ENCODE measurements at places on chromosomes 3 and 15.

DNA sequence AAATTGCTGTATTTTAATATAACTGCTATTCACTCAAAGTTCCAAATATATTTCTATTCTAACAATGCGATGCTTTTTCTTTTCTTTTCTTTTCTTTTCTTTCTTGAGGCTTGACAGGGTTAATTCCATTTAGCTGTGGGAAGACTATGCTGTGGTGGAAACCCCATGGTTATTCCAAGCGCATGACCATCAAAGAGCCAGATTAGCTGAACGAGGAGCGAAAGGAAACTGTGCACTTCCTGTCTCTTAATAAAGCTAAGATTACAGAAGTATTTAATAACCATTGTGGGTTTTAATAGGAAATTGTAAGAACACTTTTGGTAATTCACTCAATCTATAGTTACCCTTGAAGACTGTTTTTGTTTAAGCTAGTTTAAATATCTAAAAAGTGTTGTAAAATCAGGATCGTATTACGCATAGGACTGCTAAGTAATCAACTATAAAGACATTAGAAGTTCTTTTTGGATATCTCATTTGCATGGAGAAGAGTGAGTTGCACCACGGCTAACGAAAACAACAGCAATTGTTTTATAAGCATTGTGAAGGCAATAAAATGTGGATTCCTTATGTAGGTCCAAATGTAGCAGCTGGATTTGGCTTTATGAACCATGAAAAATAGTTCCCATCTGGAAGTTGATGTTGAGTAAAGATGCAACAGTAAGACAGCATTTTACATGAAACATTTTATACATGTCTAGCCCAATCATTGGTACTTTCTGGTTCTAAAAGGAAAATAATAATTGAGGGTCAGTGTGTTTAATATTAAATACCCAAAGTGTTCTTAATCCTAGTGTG lies 105.4 kb downstream of the ZIC1 start:
- peak; percentile 37 for DNase-seq

GRCh38 chr3:56787784-56788256 lies 13.9 kb downstream of the ARHGEF3 start:
- no peak for DNase-seq

GRCh38 chr3:173538410-173538809 lies 140.9 kb downstream of the NLGN1 start:
- DNase-seq = no peak

DNA sequence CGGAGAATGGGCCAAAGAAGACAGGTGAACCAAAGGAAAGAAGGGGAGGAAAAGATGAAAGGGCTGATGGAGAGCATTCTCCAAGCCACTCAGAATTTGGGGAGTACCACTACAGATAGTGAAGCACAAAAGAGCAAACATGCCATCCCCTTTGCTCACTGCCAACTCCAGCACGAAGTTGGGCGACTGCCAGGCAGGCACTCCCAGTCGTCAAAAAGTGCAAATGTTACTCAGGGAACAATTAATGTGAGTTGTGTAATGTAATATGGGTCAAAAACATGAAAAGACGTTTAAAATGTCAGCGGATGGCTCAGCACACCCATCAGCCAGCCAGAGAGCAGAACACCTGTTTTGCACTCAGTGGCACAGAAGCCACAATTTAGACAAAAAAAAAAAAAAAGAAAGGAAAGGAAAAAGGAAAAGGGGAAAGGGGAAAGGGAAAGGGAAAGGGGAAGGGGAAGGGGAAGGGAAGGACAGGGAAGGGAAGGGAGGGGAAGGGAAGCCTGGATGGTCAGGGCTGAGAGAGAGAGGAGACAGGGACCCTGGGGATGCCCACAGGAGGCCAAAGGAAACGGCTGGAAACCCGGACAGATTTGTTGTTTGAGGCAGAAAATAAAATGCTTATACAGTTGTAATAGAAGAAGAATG lies 82.7 kb downstream of the COL8A1 start:
- no peak for DNase-seq

GRCh38 chr3:128263946-128264345 lies 110.7 kb downstream of the EEFSEC start:
- DNase-seq = no peak

- DNase-seq = peak; percentile 14
Observed at GRCh38 chr3:146189519-146190173, 28.7 kb upstream of the PLOD2 start.

DNA sequence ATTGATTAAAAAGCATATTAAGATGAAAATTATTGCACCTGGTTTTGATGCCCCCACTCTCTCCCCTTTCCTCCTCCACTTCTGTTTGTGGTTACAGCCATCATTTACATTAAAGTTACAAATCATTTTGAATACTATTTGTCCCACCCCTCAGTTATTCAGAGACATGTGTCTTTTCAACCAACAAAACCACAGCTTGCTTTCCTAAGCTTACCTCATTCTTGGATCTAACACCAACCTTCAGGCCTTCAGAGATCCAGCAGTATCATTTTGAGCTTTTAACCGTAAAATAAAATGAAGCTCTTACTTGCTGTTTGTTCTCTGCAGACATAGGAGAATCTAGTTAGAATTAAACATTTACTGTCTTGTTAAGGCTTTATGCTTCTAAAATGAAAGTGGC lies 4.7 kb downstream of the PXYLP1 start:
- DNase-seq = no peak

DNA sequence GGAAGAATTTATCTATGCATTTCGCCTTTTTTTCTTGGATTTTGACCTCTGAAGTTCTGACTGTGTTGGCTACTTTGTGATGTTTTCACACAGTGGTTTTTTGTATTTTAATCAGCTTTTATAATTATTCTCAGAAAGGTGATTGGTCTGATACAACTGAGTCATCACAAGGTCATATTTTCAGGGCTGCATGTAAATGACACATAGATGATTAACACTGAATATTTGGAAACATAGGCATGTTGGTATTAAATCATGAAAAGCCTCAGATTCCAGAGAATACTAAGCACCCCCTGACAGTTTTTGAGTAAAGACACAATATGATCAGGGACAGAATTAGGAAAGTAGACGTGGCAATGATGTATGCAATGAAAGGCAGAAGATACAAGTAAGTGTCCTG lies 175.5 kb upstream of the SLCO3A1 start:
- no peak for DNase-seq

DNA sequence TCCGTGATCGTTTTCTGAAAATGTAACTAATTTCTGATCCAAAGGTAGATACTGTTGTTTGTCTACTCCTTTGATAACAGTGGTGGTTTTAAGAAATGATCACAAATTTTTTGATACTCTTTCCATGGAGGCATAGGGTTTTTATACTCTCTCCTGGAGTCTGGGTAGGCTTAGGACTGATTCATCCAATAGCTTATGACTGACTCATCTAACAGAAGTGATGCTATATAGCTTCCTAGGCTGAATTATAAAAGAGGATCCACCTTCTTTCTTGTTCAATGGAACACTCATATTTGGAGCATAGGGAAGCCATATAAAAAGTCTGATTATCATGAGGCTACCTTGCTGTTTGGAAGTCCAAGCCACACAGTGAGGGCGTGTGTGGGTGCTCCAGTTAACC lies 84.3 kb downstream of the CHST2 start:
- no peak for DNase-seq

- no peak for DNase-seq
Observed at GRCh38 chr3:106168962-106169750, 300.3 kb upstream of the CBLB start.

DNA sequence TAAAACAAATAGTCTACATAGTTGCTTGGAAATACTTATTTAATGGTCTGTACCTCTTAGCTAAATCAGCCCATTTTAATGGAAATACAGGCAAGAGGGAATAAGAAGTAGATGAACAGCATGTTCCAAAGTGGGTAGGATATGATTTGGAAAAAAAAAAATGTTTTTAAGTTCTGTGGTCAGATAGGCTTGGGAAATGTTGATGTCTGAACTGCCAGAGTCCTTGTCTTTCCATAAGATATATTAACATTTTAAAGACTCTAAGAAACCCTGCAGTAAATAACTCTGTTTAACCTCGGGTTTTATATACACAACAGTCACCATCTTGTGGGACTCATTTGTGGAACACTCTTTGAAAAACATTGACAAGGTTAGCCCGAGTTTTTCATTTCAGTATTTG lies 40.0 kb upstream of the PTPN23 start:
- DNase-seq = no peak

DNA sequence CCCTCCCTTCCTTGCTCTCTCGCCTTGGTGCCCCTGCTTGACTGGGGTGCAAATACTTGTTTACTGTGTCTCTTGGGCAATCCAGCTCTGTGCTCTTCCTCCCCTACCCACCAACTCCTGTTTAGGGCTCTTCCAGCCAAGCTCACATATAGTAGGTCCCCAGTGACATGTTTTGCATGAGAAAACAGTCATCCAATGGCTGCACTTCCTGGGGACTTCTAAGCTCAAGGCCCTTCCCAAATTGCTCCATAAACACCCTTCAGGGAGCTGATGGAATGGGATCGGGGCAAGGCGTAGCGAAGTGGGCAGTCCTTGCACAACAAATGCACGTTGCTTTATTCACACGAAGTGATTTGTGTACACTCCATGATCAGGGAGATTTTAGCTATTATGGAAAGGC lies 9.4 kb upstream of the COPG1 start:
- no peak for DNase-seq

- DNase-seq = no peak
Observed at GRCh38 chr15:81292523-81293001, 31.4 kb downstream of the STARD5 start.

DNA sequence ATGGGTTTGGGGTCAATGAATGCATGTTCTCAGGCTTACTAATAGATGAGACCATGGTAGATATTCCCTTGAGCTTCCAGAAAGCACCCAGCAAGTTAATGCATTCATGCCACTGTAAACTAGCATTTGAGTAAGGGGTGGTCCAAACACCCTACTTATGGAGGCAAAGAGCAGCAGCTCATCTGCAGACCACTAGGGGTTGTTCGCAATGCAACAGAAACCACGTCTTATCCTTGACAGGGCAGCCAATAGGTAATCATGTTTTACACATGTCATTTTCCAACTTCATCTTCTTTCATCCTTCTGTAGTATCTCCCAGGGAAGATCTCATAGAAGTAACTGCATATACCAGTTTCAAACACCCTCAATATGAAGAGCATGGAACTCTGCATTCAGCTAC lies 330.2 kb downstream of the RORA start:
- DNase-seq = no peak

- peak; percentile 57 for DNase-seq
Observed at GRCh38 chr3:56251343-56251945, 216.8 kb downstream of the ERC2 start.

DNA sequence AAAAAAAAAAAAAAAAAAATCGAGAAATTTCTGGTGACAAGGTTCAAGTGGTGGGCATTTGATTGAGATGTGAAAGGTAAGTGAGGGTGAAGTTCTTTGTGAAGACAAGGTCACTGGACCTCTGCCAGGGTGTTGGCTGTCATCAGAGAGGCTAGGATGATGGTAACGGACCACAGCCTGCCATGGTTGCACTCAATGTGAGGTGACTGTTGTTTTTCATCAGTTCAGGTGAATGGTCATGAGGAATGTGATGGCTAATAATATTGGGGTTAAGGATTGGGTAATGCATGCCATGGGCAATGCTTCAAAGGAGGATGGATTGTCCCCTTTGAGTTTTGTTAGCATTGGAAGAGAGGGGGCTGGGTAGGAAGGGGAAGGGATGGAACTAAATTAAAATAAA lies 4.3 kb upstream of the ALPK3 start:
- no peak for DNase-seq

GRCh38 chr3:131856171-131856570 lies 178.6 kb downstream of the CPNE4 start:
- no peak for DNase-seq

GRCh38 chr3:89946884-89947283 lies 839.5 kb downstream of the EPHA3 start:
- DNase-seq = no peak

DNA sequence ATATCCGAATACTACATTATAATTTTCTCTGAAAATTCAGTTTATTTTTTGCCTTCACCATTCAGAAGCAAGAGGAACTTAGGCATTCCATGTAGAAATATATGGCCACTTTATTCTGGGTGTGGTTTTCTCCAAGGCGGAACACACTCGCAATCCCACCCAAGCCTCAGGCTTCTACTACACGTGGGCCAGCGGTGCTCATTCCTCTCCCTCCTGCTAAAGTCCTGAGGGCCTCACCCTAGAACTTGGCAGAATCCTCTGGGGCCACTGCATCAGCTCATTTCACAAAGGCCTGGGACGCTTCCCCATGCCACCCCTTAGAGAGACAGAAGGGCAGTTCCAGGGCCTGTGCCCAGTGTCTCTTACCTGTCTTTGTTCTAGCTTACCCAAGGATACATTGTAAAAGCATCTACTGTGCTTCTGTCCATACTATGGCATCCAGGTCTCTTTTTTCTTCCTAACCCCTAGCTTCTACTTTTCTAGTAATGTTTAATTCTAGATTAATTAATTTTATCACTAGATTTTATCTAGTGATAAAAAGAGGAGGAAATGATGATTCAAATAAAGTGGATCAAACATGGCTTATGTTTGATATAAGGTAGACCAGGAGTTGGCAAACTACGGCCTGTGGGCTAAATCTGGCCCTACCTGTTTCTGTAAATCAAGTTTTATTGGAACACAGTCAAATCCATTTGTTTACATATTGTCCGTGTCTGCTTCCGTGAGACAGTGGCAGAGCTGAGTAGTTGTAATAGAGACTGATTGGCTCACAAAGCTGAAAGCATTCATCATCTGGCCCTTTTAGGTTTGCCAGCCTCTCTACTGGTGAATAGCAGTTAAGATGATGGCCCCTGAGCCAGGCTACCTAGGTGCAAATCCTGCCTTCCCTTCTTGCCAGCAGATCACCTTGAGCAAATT lies 29.8 kb downstream of the LARS2 start:
- DNase-seq = no peak

GRCh38 chr3:197713477-197713822 lies 23.3 kb downstream of the RUBCN start:
- DNase-seq = no peak

DNA sequence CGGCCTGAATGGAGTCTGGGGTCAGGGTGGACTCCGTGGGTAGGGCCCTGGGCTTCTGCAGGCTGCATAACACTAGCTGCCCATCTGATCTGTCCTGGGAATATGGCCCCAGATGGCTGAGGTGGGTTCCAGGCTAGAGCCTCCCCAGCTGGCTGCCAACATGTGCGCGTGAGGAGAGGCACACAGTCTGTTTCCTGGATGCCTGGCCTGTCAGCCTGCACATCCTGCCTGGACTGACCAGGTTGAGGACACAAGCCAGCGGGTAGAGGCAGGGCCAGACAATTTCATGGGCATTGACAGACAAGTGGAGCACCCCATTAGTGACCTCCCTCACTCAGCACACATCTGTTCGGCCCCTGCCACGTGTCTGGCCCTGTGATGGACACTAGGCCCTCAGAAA lies 29.8 kb upstream of the RPL29 start:
- no peak for DNase-seq

DNA sequence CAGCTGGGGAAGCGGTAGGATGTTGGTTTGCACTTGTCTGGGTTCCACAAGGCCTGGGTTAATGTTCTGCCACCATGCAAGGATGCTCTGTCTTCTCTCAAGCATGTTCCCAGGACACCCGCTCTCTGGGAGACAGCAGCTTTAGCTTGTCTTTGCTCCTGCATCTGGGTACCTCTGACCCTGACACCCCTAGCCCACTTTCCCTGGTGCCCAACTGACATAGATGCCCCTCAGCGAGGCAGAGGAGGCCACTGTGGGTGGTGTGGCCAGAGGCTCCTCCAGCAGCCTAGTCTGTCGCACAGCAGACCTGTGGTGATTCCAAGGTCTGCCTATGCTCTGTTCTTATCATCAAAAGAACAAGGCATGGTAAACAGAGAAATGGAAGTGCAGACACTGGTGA lies 83.6 kb upstream of the ALDH1L1 start:
- no peak for DNase-seq

Measured in skin of body (tissue), 3 donors.